ENCODE measurements at places on chromosomes 16 and 17. TPM values are rescaled to one million over a fixed set of nuclear protein-coding genes. Genes with fewer than 3 reads are reported as not detected.

DNA sequence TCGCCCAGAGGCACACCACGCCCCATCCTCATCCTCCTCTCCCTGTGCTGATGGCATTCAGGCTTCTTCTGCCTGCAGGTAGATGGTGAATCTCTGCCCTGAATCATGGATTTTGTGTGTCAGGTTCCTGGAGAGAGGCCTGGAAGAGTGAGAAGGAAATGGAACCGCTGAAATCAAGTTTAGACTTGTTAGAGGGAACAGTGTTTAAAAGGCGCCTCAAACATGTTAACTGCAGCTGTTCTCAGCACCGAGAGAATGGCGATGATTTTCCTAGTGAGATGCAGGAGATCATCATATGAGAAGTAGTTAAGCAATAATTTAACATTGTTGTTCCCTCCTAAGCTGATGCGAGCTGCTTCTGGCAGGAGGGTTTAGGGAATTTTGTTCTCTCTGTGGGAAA is 744.4 kb upstream of the EEF2KMT start:
- H3K36me3 ChIP-seq = no peaks in the 10 kb centered on the region
- no peaks in the 10 kb centered on the region for H3K27me3 ChIP-seq
- H3K27ac ChIP-seq = no peak overlapping the region
- DNase-seq = no peak
- H3K4me1 ChIP-seq = no peaks in the 10 kb centered on the region

GRCh38 chr16:35744084-35744483 is 2284.7 kb downstream of the TP53TG3F start:
- no peak for DNase-seq
- H3K4me3 ChIP-seq = no peak overlapping the region
- no peaks in the 10 kb centered on the region for H3K36me3 ChIP-seq
- no peaks in the 10 kb centered on the region for H3K4me1 ChIP-seq
- no peak overlapping the region for H3K27ac ChIP-seq
- no peaks in the 10 kb centered on the region for H3K27me3 ChIP-seq

DNA sequence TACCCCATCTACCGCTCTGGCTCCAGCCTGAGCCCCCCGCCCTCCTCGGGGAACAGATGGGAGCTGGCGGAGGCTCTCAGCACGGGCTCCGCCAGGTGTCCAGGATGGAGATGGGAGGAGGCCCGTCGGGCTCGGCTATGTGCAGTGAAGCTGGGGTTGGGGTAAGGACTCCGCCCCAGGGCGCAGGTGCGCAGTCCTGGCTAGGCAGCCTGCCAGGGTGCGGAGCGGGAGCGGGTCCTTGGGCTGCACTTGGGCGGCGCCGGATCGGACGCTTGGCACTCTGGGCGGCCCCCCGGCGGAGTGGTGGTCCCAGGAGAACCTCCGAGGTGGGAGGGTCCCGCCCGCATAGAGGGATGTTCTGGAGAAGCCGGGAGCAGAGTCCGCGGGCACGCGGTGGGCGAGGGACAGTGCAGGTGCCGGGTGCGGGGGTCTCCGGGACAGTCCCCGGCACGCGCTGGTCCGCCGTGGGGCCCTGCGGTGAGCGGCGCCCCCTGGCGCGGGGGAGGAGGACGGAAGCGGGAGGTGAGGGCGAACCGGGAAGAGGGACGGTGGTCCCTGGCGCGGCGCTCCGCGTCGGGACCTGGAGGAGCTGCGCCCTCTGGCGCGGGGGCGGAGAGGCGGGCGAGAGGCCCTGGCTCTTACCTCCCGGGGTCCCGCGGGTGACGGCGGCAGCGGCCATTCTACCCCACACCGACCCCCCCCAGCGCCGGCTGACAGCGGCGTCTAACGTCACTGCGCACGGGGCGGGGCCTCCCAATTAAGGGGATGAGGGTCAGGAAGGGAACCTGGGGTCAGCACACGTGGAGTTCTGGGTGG is at the start of gene CAMTA2:
Gene CAMTA2 (minus strand): TSS at position 725 of the 816 bp plus-strand sequence. CDS start 1,453 bp downstream, outside the sequence.
- no peaks in the 10 kb centered on the region for H3K27me3 ChIP-seq
- H3K36me3 ChIP-seq = peaks cover 26% of the 10 kb centered on the region
- H3K4me1 ChIP-seq = peaks cover 40% of the 10 kb centered on the region

- no peaks in the 10 kb centered on the region for H3K36me3 ChIP-seq
- H3K4me1 ChIP-seq = no peaks in the 10 kb centered on the region
- H3K27ac ChIP-seq = no peak overlapping the region
- no peak overlapping the region for H3K4me3 ChIP-seq
- no peak for DNase-seq
- no peaks in the 10 kb centered on the region for H3K27me3 ChIP-seq
Observed at GRCh38 chr17:54368906-54369305, 531.7 kb upstream of the TOM1L1 start.

GRCh38 chr16:48184681-48185080 is 28.9 kb upstream of the ABCC12 start:
- H3K27me3 ChIP-seq = peaks cover 9% of the 10 kb centered on the region
- H3K4me1 ChIP-seq = peaks cover 17% of the 10 kb centered on the region
- DNase-seq = no peak
- H3K36me3 ChIP-seq = no peaks in the 10 kb centered on the region

ALDH3A2 gene
- 23.1 TPM for total RNA-seq

- no peak overlapping the region for H3K4me3 ChIP-seq
- no peaks in the 10 kb centered on the region for H3K27me3 ChIP-seq
- H3K27ac ChIP-seq = no peak overlapping the region
- peaks cover 81% of the 10 kb centered on the region for H3K36me3 ChIP-seq
Observed at GRCh38 chr16:11686713-11687380, 18.6 kb downstream of the SNN start.

KRT33A gene
- total RNA-seq = not detected

DNA sequence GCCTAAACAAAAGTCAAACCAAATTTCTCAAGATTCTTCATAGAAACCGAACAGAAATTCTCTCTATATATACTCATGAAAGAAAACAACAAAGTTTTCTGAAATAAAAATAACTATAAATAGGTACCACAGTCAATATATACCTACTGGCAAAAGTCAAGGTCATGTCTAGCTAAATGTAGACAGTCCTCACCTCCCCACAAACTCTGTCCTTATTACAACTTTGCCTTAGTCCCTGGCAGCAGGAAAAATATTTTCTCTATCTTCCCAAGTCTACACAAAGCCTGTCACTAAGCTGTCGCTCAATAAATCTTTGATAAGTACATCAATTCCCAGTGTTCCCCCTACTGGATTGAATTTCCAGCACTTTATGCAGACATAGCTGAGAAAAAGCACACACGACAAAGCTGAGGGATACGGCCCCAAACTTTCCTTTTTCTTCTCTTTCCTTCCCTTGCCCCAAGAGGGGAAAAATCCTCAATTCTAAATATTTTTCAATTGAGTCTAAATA is 2.7 kb downstream of the CFAP20 start:
- peaks cover 54% of the 10 kb centered on the region for H3K4me1 ChIP-seq
- H3K36me3 ChIP-seq = no peaks in the 10 kb centered on the region
- DNase-seq = no peak
- H3K27ac ChIP-seq = no peak overlapping the region

DNA sequence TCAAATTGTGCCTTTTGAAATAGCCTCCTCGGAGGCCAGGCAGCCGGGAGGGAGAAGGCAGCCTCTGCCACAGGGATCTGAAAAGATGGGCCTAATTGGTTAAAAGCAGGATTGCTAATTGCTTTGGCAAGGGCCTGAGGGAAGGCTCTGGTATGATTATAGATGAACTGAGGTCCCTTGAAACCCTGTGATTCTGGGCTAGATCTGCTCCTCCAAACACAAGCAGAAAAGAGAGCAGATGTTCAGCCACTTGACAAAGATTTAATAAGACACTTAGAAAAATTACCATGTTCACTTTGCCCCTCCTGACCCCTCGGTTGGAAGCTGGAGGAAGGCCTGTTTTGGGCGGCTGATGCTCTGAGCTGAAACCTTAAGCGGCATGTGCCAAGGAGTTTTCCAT is 209.5 kb upstream of the MPHOSPH6 start:
- no peak overlapping the region for H3K4me3 ChIP-seq
- H3K36me3 ChIP-seq = no peaks in the 10 kb centered on the region
- H3K27me3 ChIP-seq = no peaks in the 10 kb centered on the region
- no peak for DNase-seq
- H3K27ac ChIP-seq = no peak overlapping the region
